ENCODE measurements at places on chromosomes 12 and 14. TPM values are rescaled to one million over a fixed set of nuclear protein-coding genes. Genes with fewer than 3 reads are reported as not detected.

Gene IRAK3
- total RNA-seq, result 12.3 TPM

DNA sequence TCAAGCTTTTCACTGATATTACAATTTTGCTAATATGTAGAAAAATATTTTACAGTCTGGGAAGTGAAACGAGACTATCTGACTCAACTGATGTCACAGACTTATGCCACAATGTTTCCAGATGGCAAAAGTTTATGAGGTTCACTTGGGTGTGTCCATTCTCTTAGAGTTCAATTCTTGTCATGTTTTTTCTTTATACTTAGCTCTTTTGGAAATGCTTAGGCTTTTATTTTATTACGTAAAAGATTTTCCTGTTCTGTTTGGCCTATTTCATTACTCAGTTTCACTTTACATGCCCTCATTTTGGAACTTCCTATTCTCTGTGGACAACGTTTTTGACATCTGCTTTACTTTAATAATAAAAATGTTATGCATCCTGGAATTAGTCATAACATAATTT, 2.1 kb upstream of the PDZRN4 start:
- no peak for DNase-seq

GRCh38 chr12:98745578-98746391, 100.7 kb downstream of the APAF1 start:
- no peak for DNase-seq

Gene EFCAB11
- 2.2 TPM for total RNA-seq

DNA sequence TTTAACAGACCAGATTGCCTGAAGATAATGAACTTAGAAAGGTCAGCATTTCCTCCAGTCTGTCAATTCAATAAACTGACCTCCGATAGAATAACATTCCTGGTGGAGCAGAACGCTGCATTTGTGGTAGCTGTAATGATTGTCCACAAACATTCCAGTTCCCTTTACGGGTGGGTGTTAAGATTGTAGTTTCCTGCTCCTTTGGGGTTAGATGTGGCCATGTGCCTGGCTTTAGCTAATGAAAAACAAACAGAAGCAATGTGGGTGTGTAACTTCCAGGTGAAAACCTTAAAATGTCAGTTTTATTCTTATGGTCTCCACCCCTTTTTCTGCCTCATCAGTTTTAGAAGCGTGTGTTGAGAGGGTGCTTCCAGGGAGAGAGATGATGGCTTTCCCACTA, 217.3 kb upstream of the CRY1 start:
- DNase-seq, result no peak

Gene LBHD2
- not detected for total RNA-seq

GRCh38 chr14:57816568-57817284, 49.2 kb downstream of the SLC35F4 start:
- DNase-seq, result no peak

Gene TPCN1
- total RNA-seq, result 57.3 TPM

Gene SPTB
- 84.4 TPM for total RNA-seq

Gene SMARCD1
- total RNA-seq, result 35.5 TPM

- no peak for DNase-seq
Observed at GRCh38 chr12:6699989-6700645, 498 bp downstream of the PIANP start.

- DNase-seq, result no peak
Observed at GRCh38 chr12:95318071-95318545, 100.5 kb downstream of the VEZT start.

Gene IAPP
- not detected for total RNA-seq

- no peak for DNase-seq
Observed at GRCh38 chr12:25376985-25377384, 126.3 kb upstream of the KRAS start.

DNA sequence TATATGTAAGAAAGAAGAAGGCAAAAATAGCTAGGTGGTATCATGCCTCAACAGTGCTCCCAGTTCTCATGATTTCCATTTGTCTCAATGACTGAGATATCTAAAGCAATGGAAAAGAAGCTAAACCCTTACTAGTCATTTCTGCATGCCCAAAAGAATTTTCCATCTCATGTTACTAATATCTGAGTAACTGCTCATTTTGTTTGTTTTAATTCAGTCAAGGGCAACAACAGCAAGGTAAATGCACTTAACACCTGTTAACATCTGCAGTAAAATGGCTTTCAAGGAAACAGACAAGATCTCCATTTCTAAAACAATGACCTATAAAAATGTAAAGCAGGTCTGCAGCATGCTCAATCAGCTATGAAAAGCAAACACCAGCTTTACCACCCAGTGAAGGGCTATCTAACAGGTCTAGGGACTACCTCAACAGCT, 19.4 kb upstream of the SELPLG start:
- DNase-seq, result no peak

- no peak for DNase-seq
Observed at GRCh38 chr14:80358112-80358511, 146.8 kb upstream of the DIO2 start.

- no peak for DNase-seq
Observed at GRCh38 chr12:114186241-114187002, 219.5 kb downstream of the TBX5 start.

Gene HVCN1
- total RNA-seq, result 24.1 TPM

GRCh38 chr14:101056446-101056845, 152.9 kb upstream of the RTL1 start:
- DNase-seq, result no peak

- DNase-seq, result no peak
Observed at GRCh38 chr12:60822580-60822979, 1226.8 kb downstream of the SLC16A7 start.

GRCh38 chr12:111467092-111467856, 61.6 kb downstream of the SH2B3 start:
- no peak for DNase-seq

Gene NYNRIN
- total RNA-seq, result 10.1 TPM

Gene KCNA5
- total RNA-seq, result 74.6 TPM

Gene CPNE6
- total RNA-seq, result 0.24 TPM
